ENCODE measurements at places on chromosomes 12 and 14.
A peak's percentile ranks its signal among the peaks of the same experiment; 100 is the strongest.

GRCh38 chr12:111864913-111865312 is 22.9 kb downstream of the MAPKAPK5 start:
- no peak for DNase-seq

GRCh38 chr12:109762673-109763191 is 49.1 kb downstream of the FAM222A start:
- DNase-seq, result no peak

GRCh38 chr12:86730233-86730632 is 474.0 kb upstream of the MGAT4C start:
- no peak for DNase-seq

DNA sequence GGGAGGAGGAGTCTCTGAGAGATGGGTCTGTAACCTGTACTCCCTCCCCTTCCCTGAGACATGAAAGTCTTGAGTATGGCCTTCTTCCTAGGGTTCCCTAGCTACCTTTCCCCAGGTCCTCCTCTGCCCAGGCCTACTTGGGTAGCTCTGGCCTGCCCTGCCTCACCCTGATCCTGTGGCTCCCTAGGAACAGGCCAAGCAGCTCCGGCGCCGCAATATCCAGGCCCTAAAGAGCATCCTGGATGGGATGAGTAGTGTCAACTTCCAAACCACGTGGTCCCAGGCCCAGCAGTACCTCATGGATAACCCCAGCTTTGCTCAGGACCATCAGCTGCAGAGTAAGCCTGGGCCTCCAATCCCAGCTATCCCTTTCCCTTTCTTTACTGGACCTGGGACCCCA is 12.3 kb downstream of the PRPF40B start:
- no peak for DNase-seq

GRCh38 chr14:61456720-61457119 is 135.3 kb downstream of the PRKCH start:
- DNase-seq, result no peak

DNA sequence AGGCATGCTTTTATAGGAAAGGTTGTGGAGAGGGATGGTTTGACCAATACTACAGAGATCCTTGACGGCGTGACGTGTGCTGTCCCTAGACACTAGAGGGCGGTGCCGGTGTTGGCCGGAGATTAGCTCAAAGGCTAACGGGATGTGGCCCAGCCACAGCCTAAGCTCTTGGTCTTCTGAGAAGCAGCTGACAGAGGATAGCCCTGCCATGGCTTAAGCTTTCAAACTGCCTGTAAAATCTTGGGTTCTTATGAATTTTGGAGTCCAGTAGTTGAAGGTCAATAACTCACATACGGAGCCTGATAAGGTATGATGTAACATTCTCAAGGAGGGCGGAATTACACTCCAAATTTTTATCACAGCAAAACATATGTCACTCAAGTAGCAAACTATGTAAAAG is 515.7 kb upstream of the ATXN7L3B start:
- no peak for DNase-seq

DNA sequence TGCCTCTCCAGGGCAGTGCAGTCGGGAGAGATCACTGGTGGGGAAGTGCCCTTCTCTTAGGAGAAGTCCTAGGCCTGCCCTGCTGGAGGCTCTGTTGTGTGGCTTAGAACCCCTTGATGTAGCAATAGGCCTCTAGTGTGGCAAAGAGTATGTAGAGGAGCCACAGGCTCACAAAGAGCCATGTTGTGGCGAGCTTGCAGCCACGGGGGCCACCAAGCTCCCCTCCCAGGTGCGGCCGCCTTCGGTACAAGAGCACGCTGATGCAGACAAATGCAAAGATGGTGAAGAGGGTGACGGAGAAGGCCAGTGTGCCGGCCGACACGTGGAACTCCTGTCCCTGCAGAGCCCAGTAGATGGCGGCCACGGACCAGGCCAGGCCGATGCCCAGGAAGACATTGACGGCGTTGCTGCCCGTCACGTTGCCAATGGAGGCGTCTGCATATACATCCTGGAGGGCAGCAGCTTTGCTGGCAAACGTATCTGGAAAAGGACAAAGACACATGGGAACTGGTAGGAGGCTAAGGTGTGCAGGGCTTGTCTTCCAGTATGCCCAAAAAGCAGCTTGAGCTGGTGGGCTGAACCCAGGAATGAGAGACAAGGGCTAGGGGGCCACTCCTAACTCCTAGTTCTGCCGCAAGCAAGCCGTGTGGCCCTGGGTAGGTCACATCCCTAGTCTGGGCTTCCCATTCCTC is 142.8 kb downstream of the SLC8A3 start:
- peak; percentile 29 for DNase-seq

- no peak for DNase-seq
These were observed 272.6 kb downstream of the PRKD1 start for GRCh38 chr14:29654901-29655550.

- no peak for DNase-seq
These were observed 7.5 kb upstream of the LHX5 start for GRCh38 chr12:113479216-113479589.

DNA sequence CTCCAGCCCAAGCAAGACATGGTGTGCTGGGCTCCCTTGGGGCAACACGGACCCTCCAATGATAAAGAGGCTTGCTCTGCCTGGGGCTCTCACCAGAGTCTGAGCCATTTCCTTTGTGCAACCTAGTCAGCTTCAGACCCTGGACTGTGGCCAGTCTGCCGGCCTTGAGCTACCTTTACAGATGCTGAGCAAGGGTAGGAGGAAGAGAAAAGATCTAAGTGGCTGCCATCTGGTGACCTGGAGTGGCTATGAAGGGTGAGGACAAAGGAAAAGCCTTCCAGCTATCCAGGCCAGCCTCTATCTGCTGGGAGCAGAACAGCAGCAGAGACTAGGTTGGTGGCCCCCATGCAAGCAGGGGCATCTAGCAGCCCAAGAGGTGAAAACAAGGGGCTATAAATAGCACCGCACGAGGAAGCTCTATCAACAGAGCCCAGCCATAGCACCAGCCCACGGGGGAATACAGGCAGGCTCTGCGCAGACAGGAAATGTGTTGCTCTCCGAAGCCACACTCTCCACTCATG is 230.1 kb downstream of the FOXN3 start:
- DNase-seq, result no peak

DNA sequence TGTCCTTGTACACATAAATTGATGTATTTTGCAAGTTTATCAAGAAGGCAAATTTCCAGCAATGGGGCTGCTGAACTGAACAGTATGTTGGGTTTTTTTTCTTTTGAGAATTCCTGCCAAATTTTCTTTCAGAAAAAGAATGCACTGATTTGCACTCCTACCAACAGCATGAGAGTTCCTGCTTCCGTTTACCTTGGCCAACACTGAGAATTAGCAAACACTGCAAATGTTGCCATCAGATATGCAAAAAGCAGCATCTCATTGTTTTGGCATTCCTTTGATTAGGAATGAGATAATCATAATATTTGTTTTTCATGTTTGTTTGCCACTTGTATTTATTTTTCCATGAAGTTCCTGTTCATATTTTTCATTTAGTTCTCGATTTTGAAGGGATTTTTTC is 82.4 kb downstream of the RTN1 start:
- DNase-seq, result no peak

DNA sequence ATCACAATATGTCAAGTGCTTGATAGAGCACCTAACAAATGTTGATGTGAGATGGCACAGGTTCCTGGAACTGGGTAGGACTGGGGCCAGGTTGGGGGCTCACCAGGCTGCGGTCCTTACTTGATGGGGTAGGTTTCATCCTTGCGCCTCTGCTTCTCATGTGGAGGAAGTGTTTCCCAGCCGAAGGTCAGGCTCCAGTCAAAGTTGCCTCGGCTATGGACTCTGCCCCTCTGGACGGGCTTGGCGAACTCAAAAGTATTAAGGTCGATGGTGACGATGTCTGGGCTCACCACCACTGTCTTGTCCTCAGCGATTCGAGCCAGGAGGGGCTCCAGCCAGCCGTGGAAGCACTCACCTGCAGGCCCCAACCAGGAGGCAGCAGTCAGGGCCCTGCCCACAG is 17.5 kb upstream of the CELA1 start:
- DNase-seq, result no peak

DNA sequence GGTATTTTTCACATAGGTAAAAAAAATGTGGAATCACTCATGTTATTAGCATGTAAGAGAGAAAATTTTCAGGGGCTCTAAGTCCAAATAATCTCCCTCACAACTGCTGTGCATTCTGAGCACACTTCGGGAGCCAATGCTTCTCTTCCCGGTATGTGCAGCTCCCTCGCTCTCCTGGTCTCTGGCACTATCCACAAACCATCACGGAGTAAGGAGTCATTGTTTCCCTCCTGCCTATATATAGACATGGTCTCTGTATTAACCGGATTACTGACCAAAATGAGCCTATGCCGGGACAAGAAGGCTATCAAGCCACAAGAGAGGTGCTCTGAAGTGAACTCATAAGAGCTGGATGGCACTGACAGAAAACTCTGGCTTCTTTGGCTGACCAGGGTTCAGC is 13.4 kb downstream of the HECTD4 start:
- no peak for DNase-seq

- DNase-seq, result no peak
These were observed 340.4 kb downstream of the RAD51B start for GRCh38 chr14:68159701-68160633.

GRCh38 chr14:106841701-106842100 is 1315.3 kb downstream of the TMEM121 start:
- DNase-seq, result no peak

- DNase-seq, result no peak
These were observed 26.9 kb downstream of the GSTZ1 start for GRCh38 chr14:77347751-77348150.

DNA sequence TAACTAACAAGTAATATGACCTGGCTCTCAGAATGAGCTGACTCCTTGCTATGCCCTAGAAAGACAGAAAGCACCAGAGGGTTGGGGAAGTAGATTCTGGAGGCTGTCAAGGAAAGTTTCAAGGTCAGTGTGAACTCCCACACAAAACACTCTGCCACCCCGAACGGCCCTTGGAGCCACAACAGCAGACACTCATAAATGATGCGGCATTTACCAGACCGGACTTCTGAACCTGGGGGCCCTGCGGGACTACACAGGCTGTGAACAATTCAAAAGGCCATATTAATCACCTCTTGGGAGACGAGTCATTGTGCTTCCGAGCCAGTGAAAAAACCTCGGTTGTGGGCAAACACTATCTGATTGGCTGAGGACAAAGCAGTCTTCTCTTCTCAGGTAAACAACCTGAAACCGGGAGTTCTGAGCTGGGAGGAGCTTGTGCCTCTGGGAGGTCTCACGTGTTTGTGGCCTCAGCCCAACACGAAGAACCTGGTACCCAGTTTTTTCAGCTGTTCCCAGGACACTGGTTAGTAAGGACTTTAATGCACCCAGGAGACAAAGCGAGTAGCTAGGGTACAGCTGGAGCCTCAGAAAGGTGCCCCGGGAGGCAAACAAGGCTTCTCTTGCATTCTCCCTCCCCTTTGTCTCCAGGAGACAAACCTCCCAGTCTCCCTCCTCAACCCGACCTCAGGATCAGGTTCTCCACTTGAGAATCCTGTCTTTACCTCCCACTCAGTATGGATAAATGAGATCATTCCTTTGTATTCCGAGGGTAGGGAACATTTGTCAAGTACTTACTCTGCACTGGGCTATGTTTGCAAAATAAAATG is 35.3 kb downstream of the VWF start:
- DNase-seq, result no peak

DNA sequence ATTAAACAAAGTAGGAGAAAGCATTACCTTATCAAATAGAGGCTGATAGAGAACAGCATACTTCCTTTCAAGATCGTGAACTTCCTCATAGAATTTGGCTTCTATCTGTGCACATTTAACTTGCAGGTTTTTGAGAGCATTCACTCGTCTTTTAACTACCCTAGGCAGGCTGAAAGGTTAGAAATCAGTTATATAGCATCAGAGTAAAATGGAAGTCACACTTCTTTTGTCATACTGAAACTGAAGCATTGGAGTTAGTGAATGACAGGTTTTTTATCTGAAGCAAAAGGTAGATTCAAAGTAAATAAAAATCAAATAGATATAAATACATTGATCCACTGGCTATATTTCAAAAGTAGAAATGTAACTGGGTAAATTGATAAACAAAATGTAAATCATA is 24.4 kb downstream of the NAP1L1 start:
- no peak for DNase-seq

DNA sequence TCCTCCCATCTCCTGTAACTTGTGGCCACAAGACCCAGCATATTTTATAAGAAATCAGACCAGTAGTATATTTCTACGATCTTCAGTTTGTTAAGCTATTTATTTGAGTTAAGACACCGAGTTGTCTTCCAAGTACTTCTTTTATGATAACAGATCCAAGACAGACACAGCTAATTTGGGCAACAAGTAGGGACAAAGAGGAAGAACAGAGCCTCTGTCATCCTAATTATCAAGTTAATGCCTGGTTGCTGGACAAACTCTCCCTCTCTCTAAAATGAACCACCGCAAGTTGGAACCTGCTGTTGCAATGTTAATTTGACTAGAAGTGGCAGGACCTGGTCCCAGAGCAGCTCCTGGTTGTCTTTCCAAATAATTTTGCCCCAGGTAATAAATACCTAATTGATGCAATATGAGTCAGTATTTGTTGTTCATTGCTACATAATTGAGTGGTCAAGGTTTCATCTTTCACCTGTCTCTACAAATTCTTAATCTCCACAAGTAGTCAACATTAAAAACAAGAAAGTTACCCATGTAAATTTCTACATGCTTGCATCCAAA is 323.7 kb downstream of the PAWR start:
- DNase-seq, result no peak

DNA sequence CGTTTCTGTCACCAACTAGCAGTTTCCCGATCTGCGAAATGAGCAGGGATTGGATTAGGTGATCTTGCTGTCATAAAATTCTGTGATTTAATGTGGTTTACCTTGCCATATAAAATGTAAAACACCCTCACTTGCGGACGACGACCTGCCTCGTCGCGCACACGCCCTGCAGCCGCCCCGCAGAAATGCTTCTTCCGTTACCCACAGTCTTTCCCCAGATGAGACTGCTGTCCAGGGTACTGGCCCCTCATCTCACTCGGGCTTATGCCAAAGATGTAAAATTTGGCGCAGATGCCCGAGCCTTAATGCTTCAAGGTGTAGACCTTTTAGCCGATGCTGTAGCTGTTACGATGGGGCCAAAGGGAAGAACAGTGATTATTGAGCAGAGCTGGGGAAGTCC is 17.7 kb upstream of the FOXJ2 start:
- DNase-seq, result no peak

DNA sequence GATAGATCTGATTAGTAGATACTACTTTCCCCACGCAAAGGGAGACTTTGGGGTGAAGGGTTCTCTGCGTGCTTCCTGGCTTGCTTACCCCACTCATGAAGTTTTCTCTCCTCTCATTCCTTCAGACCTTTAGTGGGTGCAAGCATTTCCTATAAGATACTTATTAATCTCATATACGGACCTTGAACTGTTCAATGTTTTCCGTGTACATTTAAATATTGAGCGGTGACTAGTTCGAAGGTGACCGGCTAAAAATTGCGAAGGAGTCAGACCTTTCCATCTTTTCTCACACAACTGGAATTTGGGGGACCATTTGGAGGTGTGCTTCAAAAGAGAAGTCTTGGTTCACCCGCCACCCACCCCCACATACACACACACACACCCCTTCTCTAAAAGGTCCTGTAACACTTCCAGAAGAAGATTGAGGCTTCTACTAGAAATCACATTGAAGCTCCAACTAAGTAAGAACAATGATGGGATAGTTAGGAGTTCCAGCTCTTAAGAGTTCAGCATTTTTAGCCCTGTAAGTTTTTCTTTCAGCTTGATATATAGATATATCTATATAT is 6.1 kb upstream of the FOXG1 start:
- DNase-seq, result no peak

GRCh38 chr14:58824106-58824505 is 186.3 kb downstream of the DACT1 start:
- DNase-seq, result no peak
